ENCODE measurements at places on chromosomes 11 and 22. TPM values are rescaled to one million over a fixed set of nuclear protein-coding genes. Genes with fewer than 3 reads are reported as not detected.

DNA sequence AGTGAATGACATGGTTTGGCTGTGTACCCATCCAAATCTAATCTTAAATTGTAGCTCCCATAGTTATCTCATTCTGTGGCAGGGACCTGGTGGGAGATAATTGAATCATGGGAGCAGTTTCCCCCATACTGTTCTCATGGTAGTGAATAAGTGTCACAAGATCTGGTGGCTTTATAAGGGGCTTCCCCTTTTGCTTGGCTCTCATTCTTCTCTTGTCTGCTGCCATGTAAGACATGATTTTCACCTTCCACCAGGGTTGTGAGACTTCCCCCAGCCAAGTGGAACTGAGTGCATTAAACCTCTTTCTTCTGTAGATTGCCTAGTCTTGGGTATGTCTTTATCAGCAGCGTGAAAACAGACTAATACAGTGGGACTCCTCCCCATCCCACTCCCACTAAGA lies 11.1 kb downstream of the OR5A2 start:
- no peak for DNase-seq

DNA sequence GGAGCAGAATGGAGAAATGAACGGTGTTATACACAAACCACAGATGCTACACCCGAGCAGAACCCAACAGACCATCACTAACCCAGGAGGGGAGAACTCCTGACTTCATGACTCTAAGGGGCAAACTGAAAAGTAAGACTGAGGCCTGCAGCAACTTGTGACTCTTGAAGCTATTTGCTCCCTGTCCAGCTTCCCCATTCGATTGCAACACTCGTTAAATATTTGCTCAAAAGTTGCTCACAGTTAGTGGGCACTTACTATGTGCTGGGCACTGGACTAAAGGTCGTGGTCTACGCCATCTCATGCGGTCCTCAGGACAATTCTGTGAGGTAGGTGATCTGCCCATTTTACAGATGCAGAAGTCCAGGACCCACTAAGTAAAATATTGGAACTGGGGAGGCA lies 9.5 kb upstream of the ADA2 start:
- DNase-seq: no peak

GRCh38 chr11:113647856-113648255 lies 58.3 kb downstream of the TMPRSS5 start:
- DNase-seq: no peak

DNA sequence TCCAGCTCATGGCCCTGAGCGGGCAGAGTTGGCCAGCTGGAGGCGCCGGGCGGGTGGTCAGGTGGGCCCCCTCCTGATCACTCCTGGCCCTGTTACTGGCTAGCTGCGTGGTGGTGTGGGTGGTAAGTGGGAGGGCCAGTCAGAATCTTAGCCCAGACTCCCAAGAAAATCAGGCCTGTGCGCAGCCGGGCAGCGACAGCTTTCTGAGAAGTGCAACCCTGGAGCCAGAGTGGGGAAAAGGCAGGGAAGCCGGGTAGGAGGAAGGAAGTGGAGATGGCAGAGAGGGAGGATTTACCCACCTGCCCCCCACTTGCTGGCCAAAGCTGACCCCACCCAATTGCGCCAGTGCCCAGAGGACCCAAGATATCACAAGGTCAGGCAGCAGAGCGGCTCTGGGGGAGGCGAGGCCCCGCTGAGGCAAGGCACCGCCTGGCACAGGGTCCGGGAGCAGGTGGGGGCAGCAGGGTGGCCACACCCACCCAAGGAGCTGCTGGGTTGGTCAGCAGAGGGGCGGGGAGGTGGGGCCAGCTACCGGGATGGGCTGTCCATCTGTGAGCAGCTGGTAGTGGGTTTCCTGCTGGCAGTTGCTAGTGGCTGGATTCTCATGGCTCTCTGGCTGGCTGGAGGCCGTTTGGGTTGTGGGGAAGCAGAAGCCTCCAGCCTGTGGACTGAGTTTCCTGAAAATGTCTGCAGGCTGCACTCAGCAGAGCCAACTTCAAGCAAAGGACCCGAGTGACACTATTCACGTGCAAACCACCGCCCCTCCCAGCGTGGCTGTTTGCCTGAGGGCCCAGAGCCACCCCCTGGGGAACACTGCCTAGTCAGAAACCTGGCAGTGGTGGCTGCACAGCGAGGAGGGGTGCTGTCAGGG lies 196.4 kb downstream of the IGLL1 start:
- DNase-seq: no peak

GRCh38 chr11:25958045-25958444 lies 373.9 kb upstream of the ANO3 start:
- DNase-seq: no peak

- DNase-seq: no peak
Measured at GRCh38 chr11:65744026-65744698, 23.6 kb upstream of the RNASEH2C start.

DNA sequence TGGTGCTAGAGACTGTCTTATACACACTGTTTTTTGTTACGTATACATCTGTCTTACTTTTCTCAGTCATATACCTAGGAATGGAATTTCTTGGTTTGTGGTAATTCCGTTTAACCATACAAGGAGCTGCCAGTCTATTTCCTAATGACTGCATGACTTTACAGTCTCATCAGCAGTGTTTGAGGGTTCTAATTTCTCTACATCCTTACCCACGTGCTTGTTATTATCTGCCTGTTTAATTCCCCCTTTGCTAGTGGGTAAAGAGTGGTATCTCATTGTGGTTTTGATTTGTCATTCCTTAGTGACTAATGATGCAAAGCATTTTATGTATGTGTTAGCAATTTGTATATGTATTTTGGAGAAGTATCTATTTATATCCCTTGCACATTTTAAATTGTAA lies 1008.0 kb downstream of the FAM181B start:
- no peak for DNase-seq

- DNase-seq: no peak
Measured at GRCh38 chr22:41030891-41031290, 61.5 kb upstream of the EP300 start.

GRCh38 chr11:95157824-95158223 lies 68.2 kb downstream of the ENDOD1 start:
- no peak for DNase-seq

DNA sequence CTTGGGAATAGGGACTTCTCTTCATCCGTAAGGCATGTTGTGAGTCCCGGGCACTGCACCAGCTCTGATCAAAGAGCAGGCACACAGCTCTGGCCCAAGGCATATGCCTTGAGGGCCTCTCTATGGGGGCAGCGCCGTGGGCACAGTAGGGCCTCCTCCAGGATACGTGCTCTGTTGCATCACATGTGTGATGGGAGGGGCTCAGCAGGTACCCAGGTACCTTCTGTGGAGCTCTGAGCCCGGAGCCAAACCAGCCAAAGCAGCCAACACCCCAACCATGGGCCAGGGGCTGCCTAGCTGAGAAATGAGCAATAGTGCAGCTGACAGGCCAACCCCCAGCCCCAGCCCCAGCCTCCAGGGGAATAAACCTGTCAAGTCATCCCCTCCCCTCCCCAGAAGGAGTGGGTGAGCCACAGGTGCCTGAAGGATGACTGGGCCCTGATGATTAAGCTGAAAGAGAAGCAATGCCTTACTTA lies 79.7 kb upstream of the SHISAL1 start:
- no peak for DNase-seq

GRCh38 chr11:78044706-78045105 lies 19.0 kb upstream of the THRSP start:
- no peak for DNase-seq

DNA sequence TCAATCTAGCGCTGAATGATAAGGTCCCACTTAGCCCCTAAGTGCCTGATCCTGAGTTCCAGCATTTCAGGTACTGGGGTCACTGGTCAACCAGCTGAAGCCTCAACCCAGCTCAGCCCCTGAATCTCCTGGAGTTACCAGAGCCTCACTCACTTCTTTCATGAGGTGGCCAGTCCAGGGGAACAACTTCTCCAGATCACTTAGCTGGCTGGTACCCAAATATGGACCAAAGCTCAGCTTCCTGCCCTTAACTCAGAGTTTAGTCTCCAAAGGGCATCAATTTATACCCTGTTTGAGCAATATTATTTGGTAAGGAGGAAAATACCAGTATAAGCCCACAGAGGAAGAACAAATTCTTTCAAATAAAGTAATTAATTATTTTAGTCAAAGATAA lies 105.6 kb downstream of the SLC1A2 start:
- no peak for DNase-seq

DNA sequence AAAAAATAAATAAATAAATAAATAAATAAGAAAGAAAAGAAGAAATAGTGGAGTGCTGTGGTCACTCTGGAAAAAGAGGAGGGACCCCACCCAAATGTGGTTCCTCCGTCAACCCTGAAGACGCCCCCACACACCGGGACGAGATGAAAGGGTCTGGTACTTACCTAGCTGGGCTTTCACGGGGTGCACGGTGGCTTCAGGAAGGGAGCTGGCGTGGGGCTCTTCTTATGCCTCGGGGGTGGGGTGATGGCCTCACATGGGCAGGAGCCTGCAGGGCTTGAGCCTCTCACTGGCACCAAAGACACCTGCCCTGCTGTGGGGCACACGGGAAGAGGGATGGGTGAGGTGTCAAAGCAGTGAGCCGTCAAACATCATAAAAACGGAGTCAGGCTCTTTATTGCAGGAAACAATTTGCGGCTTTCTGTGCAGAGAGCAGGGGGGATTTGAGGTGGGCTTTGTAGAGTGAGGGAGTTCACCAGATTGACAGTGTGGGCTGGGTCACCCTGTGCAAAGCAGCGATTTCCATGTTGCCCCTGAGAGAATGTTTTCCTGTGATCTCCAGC lies 28.0 kb upstream of the KRTAP5-6 start:
- no peak for DNase-seq

- no peak for DNase-seq
Measured at GRCh38 chr11:93663021-93663420, 1.5 kb downstream of the CEP295 start.

DNA sequence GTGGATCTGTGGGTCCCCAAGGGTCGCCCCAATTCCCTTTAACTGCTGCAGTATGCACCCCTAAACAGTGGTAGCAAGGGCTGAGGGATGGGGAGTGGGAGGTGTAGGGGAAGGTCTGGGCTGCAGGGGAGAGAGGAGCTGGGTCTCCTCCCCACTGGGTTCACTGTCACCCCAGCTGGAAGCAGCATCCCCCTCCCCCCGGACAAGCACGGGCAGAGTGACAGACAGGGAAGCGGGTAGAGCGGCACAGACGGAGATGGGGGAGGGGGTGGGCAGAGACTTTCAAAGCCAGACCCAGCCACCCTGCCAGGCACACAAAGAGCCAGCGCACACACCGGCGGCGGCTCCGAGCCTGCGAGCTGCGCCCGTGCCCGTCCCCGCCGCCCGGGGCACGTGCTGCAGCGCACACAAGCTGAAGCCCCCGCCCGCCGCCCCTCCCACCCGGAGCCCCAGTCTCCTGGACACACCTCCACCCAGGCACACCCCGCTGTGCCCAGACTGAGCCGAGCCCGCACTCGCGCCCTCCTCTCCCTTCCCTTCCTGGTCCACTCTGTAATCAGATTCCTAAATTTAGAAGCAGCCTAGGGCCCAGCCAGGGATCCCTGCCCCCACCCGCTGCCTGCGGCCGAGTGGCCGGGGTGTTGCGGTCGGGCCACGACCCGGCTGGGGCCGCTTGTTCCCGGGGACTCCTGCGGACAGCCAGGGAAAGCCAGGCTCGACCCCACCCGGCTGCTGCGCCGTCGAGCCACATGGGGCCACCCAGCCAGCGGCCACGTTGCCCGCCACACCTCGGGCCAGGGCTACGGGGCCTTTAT lies 935 bp upstream of the RCOR2 start:
- DNase-seq: peak; percentile 81

DNA sequence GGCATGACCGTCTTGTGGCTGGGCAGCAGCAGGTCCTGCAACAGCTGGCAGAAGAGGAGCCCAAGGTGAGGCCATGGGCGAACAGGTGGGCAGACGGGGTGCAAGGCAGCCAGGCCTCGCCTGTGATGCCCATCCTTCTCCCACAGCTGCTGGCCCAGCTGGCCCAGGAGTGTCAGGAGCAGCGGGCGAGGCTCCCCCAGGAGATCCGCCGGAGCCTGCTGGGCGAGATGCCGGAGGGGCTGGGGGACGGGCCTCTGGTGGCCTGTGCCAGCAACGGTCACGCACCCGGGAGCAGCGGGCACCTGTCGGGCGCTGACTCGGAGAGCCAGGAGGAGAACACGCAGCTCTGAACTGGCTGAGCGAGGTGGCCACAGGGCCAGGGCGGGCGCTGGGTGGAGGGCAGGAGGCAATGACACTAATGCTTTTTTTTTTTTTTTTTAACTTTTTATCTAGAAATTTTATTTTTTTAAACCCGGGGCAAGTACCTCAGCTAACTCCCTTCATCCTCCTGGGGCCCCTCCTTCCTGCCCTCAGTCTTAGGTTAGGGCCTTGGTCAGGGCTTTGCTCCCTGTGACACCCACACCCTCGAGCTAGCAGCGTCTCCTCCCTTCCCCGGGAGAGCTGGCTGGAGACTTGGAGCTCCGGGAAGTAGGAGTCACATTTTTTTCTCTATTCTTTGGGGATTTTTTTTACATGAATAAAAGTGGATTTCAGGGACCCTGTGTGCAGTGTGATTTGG lies 16.0 kb downstream of the PLCB3 start:
- DNase-seq: peak; percentile 31

GRCh38 chr11:35362521-35362980 lies 56.8 kb downstream of the SLC1A2 start:
- DNase-seq: no peak

Gene FOSL1
- total RNA-seq: 3.9 TPM

Gene CSF2RB
- 4.7 TPM for total RNA-seq

Gene FXYD2
- total RNA-seq: 1.8 TPM

Gene INPPL1
- total RNA-seq: 108 TPM

Gene GLYATL2
- total RNA-seq: not detected

Measured in heart right ventricle (tissue), 16 donors.